Mesendoderm (in vitro differentiated cells): ENCODE measurements at places on chromosomes 6 and 20.

GRCh38 chr20:5297280-5298004, 19.3 kb downstream of the PROKR2 start:
- no peak for DNase-seq

- no peak for DNase-seq
These were observed 32.9 kb downstream of the PMEPA1 start for GRCh38 chr20:57676589-57677583.

DNA sequence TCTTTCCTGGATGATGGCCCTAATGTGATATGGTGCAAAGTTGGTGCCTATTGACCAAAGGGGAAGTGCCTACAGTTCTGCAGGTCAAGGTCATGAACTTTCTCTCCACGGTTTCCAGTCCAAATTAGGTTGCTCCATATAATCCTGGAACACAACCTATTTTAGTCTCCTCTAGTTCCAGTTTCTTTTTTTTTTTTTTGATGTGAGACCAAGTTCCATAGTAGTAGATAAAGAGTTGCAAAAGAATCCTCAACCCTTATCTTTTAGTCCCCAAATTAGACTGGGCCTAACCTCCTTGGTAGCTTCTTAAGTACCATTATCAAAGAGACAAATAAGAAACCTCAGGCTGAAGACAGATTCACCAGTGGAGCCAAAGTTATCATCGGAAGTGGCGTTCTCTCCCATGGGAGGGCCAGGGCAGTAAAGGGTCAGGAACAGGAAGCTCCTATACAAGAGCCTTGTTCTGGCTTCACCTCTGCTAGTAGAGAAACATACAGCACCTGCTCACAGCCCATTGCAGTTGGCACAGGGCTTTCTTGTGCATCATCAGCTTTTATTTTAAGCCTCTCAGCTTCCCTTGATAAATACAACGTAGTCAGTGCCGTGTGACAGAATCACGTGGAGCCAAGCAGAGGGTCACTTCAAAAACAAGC, 132.2 kb upstream of the RREB1 start:
- no peak for DNase-seq

DNA sequence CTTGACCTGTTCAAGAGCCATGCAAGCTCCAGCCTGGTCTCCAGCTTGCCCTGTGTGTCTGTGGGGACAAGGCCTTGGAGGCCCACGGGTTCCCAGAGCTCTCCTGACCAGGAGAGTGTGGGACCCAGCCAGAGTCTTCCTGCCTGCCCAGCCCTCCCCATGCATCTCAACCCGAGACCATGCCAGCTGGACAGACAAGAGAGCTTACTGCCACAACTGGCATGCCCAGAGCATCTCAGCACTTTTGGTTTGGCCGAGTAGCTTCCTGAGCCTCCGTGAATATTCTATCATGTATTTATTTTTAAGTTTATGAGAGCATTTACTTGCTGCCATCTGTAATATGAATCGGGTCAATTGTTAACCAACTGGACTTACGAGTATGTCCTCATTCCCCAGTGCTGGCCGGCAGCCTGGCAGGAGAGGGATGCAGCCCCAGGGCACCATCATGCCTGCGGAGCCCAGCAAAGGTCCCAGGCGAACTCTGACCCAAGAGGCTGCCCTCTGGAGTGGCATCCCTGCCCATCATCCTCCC, 14.9 kb downstream of the IP6K3 start:
- DNase-seq, result no peak

DNA sequence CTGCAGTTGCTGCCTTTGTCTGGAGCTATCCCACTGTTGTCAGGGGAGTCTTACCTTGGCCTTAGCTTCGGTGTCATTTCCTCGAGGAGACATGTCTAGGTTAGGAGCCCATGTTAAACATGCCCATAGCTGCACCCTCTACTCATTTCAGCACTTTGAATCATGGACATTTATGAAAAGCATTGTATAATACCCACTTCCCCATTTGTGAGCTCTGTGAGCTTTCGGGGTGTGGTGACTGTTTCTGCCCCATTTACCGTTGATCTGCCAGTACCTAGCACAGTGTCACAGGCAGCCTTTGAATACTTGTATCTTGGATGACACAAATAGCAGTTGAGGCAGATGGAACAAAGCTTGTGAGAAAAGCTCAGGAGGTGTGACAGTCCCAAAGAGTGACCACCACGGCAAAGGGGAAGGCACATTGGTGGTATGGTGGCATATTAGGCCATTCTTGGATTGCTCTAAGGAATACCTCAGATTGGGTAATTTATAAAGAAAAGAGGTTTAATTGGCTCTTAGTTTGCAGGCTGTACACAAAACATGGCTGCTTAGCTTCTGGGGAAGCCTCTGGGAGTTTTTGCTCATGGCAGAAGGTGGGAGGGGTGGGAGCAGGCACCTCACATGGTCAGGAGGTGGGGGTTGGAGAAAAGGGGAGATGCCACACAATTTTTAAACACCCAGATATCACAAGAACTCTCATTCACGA, 42.0 kb downstream of the JARID2 start:
- no peak for DNase-seq

DNA sequence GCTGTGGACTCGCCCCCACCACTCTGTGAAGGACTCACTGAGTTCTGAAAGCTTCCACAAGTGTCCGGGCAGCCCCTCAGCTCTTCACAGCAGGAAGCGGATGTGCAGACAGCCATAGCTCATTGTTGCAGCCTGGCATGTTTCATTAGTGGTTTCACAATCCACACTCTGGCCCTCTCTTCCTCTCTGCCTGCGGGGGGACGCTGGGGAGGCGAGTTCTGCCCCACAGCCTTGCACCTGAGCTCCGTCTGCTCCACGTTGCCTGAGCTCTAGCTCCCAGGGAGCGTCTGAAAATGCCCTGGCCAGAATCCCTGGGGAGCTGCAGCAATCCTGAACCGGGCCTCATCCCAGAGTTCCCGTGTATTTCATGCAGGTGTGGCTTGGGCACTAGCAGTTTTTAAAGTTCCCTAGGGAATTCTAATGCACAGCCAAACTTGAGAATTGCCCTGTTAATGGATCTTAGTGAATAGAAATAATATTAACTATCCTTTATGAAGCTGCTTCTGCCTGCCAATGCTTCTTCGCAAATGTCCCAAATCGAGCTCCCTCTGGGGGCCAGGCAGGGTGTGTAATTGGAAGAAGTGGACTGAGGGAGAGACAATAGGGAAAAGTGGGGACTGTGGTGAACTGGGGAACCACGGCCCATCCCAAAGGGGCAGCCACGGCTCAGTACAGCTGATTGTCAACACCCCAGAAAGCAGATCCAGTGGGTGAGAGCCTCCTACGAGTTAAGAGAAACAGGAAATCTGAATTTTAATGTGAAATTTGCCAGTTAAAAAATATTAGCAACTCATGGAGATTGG, 51.5 kb downstream of the CTCFL start:
- DNase-seq, result no peak

- DNase-seq, result peak; percentile 18
These were observed 562 bp downstream of the MOCS1 start for GRCh38 chr6:39933669-39934130.

DNA sequence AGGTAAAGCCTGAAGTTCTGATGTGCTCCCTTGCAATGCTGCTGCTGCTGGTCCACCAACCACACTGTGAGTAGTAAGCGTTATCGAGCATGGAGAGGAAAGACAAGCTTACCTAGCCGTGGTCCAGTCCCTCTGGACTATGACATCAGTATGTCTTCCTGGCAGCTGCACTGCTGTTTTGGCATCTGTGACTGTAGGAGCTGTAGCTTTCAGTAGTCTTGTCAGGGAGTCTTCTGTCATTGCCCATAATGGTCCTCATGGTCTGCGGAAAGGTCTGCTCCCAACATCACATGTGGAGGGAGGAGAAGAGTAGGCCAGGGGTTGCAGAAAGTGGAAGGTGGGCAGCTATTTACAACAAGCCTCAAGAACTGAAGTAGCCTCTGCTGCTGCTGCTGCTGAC, 26.8 kb upstream of the TMEM217 start:
- DNase-seq, result no peak

- DNase-seq, result no peak
These were observed 27.7 kb downstream of the MAP3K5 start for GRCh38 chr6:136764517-136764993.
